NCI-H1417 (cell line): ENCODE measurements at places on chromosomes 11 and 22.

- peak; percentile 50 for DNase-seq
Measured at GRCh38 chr11:114162719-114163123, 103.2 kb downstream of the ZBTB16 start.

DNA sequence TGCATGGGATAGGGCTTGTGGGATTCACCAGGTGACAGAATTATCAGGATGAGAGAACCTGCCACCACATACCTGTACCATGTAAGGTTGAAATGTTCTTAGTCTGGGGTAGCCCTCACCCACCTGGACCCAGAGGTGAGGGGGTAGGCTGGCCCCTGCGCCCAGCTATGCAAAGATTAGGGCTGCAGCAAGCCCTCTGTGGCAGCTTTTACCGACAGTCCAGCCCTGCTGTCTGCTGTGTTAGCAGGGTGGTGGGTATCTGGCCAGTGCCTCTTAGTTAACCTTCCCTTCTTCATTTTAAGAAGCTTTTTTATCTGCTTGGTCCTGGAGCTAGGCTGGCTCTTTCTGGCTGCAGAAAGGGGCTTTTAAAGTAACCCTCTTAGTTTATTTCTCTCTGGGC, 13.9 kb downstream of the INSC start:
- DNase-seq: no peak

DNA sequence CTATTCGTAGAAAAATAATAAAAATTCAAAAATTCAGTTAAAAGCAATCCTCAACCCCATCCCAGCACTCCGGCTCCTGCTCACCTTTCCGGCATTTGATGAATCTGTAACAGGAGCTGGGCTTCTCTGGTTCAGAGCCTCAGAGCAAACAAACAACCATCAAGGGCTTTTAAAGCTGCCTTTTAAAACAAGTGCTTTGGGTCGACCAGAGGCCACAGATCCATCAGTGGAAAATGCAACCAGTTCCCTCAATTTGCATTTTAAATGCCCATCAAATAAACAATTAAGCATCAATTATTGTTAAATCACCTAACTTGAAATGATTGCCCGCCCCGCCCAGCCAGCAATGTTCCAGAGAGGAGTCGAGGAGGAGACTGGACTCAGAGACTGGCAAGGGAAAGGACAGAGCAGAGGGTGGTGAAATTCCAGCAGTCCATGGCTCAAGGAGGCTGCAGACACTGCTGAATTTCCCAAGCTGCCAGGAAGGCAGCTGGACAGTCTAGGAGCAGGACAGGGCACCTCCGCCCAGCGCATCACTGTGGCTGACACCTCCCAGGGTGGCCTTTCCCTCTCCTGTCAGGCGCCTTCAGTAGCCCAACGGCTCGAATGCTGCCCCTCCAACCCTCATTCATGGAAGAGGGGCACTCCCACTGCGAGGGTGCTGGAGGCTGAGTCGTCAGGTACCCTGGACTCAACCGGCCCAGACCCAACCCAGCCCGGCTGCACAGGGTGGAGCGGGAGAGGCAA, 7.5 kb downstream of the FXYD6 start:
- peak; percentile 88 for DNase-seq

GRCh38 chr11:19853016-19853415, 140.4 kb downstream of the NAV2 start:
- peak; percentile 36 for DNase-seq

- DNase-seq: peak; percentile 94
Measured at GRCh38 chr11:61141601-61142028, 19.6 kb downstream of the VPS37C start.

- DNase-seq: peak; percentile 21
Measured at GRCh38 chr11:108654994-108655631, 9.8 kb upstream of the DDX10 start.

- peak; percentile 68 for DNase-seq
Measured at GRCh38 chr11:119093942-119094815, 7.5 kb downstream of the DPAGT1 start.

DNA sequence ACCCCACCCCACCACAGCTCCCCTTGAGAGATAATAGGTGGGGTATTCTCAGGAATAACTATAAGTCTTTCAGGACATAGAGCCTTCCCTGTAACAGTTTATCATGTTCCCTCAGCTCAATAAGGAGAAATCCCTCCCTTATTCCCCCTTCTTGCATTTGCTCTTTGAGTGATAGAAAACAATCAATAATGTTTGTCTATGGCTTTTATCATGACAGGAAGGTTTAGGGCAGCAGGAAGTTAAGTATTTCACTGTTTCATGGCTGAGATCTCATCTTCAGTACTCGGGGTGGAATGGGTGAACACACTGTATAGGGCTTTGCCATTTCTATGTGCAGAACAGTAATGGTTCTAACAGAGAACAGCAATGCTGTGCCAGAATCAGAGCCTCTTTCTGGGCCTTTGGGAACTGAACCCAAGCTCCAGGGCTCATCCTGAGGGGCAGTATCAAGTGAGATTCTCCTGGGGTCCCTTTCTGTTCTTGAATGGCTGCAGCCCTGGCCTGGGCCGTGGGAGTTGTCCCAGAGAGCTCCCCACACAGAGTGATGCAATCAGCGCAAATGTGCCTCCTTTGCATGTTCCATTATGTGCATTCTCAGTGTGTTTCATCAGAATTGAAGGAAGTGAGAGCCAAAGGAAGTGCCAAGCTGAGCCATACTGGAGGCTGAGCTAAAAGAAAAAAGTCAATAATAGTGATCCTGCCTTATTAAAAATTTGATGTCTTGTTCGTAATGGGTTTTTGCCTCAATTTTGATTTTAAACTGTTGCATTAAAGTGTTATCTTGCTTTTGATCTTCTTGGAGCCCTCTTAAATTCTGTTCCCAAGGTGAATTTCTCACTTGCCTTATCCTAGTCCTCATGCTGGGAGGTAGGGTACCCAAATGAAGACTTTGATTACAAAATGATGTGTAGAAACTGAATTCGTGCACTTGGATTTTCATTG, 2.9 kb upstream of the CYP2R1 start:
- DNase-seq: no peak

DNA sequence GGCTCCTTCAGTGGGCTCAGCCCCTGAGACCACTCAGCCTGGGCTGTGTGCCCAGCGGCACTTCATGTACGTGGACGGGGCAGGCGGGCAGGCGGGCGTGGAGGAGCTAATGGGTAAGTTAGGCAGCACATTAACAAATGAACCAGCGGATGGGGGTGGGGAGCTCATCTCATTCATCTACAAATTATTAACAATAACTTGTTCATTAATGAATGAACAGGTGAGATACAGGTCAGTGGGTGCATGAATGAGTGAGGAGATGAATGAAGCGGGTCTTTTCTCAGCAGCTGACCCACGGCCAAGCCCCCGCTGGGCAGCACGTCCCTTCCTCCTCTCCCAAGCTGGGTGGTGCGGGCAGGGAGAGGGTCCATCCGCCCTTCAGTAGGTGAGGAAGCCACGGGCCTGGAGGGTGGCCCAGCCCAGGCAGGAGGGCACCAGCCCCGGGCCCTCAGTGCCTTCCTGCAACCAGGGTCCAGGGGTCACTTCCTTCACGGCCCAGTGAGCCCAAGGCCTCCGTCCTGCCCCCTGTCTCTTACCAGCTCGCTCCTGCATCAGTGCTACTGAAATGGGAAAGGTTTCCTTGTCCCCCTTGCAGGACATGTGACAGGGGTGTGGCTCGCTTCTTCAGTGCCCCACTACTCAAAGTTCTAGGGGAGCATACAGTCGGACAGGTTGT, 60.5 kb upstream of the KCNQ1OT1 start:
- no peak for DNase-seq

GRCh38 chr11:32571039-32571438, 12.6 kb upstream of the EIF3M start:
- DNase-seq: no peak

DNA sequence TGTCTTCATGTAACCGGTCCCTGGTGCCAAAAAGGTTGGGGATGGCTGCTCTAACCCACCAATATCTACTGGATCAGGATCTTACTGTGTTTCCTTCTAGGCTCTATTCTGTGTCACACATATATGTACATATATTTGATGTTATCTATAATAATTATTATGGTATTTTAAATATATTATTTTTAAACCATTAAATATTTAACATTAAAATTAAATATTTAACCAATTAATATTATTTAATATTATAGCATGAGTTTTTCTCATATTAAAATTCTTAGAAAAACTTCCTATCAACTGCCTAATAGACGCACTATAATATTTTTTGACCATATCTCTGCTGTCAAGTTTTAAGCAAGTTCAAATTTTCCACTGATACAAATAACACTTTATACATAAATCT, 196.9 kb upstream of the PLET1 start:
- no peak for DNase-seq

GRCh38 chr22:44711241-44711560, 9.2 kb downstream of the PRR5 start:
- DNase-seq: no peak

DNA sequence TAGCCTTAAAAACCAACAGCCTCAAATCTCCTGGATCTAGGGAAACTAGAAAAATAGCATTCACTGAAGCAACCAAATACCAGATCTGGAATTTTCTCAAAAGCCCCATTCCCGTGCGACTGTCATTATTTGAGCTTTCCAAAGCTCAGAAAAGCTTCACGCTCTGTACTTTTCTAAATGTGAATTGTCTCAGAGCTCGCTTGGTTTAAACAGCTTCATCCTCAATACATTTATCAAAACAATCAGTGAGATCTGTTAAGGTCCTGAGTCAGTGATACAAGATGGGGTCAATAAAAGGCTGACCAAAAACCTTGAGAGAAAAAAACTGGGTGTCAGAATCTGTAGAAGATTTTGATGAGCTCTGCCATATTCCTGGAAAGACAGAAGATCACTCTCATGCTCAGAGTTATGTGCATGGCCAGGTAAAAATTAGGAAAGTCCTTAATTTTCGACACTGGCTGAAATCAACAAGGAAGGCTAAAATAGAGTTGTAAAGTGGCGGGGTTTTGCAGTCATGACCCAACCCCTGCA, 60.2 kb upstream of the VPREB1 start:
- no peak for DNase-seq

DNA sequence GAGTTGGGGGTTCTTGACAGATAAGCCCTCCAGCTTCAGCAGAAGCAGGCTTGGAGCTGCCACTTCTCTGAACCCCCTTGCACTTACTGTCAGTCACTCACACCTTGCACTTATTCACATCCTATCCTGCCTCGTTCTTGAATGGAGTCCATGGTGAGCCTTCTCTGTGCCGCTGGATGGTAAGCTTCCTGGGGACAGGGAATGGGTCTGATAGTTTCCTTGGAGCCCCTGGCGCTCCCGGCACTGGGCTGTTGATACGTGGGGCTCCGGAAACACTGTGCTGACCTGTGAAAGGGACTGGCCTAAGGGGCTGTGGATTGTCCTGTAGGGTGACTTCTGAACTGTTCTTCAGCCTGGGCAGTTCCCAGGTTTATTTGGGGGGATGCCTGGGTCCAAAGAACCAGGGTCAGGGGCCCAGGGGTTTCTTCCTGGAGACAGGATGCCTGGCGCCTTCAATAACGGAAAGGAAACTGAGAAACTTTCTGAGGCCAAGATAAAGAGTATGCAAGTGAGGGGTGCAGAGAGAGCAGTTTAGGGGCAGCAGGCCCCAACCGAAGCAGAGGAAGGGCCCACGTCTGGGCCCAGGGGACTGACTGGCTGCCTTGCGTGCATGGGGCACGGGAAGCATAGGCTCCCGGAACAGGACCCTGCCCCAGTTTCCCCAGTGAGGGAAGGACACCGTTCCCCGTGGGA, 709 bp upstream of the ST3GAL4 start:
- DNase-seq: no peak

DNA sequence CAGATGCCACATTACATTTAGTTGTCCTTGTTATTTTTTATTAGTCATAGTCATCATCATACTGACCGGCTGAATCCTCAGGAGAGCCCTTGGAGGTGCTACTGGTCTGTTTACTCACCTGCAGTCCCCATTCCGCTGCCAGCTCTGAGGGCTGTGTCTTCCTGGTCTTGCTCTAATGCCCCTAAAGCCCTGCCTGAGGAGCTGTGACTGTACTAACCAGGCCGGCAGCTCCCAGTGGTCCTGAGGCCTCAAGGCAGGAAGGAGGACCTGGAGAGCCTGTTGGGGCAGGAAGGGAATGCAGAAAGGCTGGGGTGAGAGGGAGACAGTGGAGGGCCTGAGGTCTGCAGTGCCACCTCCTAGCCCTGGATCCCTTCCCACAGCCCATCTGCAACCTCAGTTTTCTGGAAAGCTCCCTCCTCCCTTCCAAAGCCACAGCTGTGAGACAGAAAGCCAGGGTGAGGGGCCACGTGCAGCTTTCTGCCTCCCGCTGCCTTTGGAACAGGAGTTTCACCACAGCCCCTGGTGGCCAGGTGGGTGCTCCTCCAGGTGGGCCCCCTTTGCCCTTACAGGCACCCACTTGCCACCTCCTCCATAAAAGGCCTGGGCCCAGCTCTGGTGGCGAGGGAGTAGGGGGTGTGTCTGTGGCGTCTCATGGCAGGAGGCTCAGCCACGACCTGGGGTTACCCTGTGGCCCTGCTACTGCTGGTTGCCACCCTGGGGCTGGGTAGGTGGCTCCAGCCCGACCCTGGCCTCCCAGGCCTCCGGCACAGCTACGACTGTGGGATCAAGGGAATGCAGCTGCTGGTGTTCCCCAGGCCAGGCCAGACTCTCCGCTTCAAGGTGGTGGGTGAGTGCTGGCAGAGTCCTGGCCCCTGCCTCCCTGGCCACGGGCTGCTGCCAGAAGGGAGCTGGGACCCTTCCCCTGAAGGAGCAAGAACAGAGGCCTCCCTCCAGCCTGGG, at the start of gene ZP1:
Gene ZP1, plus strand, starts transcription at position 632 of the 960 bp plus-strand sequence. Its CDS starts 20 bp downstream, at position 652.
- DNase-seq: peak; percentile 18

DNA sequence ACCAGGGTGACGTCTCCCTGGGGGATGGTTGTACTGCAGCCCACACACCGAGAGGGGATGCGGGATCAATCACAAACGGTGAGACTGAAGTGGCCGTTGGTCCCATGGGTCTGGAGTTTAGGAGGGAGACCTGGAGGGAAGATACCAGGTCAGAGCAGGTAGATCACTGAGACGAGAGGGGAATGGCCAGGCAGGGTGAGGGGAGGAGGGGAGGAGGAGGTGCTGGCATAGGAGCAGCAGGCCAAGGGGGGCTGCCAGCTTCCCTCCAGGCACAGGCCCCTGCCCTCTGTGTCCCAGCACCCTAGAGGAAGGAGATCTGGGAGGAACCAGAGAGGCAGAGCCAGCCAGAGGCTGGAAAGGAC, 7.0 kb downstream of the MAPK8IP2 start:
- no peak for DNase-seq

DNA sequence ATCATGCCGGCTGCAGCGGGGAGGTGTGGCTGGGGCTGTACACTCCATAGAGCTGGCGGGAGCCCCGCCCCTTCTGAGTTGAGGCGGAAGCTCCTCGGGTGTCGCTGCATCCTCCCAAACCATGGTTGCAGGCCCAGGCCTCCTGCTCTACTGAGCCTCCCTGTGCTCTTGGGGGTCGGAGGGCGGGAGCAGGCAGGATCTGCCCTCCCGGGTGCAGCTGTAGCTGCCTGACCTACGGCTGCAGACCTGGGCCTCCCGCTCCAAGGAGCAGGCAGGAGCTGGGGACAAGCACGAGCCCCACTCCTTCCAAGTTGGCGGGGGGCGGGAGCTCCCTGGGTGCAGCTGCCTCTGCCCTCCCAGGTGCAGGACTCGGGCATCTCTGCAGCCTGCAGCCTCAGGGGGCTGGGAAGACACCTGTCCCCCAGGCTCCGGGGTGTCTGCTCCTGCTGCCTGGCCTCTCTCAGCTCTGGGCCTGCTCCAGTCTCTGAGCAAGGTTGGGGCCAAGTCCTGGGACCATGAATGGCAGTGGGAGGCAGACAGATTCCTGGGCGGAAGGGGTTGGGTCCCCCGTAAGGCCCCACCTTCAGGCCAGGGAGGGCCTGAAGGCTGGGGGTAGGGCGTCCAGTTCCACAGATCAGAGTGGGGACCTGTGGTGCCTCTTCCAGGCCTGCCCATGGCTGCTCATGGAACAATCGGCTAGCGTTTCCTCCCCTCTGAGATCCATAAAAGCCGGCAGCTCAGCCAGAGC, 46.4 kb upstream of the SC5D start:
- DNase-seq: no peak
